ENCODE measurements at places on chromosomes 7 and 10.
A peak's percentile ranks its signal among the peaks of the same experiment; 100 is the strongest.

DNA sequence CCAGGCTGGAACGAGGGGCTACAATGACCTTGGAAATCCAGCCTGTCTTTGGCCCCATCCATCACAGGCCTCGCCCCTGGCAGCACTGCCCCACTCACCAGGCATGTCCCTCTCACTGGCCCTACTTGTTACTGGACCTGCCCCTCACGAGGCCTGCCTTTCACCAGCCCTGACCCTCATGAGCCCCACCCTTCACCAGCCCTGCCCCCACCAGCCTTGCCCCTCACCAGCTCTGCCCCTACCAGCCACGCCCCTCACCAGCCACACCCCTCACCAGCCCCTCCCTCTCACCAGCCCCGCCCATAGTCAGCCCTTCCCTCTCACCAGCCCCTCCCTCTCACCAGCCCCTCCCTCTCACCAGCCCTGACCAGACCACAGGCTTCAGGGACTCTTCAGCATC is 57.8 kb downstream of the COL26A1 start:
- DNase-seq, result no peak

DNA sequence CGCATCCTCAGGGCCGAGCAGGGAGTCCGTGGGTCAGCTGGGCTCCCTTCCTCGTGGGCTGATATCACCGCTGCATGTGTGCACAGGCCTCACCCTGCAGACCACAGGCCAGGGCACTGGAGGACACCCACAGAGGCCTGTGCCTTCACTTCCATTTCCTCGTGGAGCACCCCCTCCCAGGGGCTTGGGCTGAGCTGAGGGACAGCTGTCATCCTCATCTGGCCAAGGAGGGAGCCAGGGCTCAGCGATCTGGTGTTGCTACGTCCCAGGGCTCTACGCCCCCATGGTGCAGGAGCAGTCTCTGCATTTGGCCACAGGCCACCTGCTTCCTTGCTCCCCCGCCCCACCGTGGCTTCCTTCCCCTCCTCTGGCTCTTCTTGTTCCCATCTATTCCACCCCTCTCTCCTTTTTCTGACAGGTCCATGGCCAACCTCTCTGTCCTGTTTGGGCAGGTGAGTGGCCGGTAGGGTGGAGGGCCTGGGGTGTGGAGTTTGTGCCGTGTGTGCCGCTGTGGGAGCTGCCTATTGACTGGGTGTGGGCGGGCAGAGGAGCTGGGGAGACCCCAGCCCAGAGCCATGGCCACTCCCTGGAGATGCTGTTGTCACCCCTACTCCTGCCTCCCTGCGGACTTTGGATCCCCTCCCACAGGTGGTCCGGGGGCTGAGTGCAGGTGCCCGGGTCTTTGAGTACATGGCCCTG is 8.3 kb upstream of the ASIC3 start:
- DNase-seq, result no peak

DNA sequence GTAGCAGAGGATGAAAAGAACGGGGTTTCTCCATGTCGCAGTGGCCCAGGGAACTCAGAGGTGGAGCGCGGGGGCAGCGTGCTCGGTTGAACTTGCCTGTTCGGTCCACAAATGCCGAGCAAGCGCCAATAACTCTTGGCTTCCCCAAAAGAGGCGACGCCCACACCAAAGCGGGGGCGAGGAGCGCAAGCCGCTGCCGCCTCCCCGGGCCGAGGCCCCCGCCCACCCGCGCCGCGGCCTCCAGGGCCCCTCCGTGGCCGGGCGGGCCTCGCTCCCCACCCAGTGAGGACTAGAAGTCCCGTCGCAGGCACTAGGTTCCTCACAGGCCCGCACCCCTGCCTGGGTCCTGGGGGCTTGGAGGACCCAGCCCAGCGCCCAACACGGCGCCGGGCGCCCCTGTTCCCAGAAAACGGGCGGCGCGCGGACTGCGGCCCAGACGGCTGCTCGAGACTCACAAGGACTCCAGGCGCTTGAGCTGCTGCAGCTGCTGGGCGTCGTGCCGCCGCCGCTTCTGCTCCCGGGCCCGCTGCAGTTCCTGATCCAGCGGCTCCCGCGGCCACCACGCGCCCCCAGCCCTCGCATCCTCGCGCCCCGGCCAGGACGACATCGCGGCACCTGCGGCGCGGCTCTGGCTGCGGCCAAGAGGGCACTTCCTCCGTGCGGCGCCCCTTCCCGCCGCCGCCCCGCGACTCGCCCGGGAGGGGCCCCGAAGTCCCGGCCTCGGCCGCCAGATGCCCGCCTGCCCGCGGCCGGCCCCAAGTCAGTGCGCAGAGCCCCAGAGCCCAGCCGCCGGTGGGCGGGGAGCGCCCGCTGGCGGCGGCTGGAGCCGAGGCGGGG is 14.6 kb upstream of the FKBP9 start:
- peak; percentile 78 for DNase-seq

- peak; percentile 22 for DNase-seq
Measured at GRCh38 chr7:23106823-23107663, 1.5 kb downstream of the KLHL7 start.

DNA sequence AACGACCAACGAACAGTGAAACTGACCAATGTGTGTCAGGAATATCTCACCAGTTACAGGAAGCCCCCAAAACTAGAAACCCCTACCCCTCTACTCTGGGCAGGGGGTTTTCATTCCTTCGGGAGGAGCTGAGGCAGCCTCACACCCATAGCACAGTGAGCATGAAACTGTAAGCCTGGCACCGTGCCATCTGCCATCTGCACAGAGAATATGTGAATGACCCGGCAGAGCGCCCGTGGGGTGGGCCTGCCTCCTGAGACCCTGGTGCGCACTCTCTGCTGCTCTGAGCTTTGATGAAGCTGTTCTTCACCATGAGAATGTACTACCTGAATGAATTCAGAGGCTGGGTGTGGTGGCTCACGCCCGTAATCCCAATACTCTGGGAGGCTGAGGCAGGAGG is 27.1 kb downstream of the DAGLB start:
- no peak for DNase-seq

DNA sequence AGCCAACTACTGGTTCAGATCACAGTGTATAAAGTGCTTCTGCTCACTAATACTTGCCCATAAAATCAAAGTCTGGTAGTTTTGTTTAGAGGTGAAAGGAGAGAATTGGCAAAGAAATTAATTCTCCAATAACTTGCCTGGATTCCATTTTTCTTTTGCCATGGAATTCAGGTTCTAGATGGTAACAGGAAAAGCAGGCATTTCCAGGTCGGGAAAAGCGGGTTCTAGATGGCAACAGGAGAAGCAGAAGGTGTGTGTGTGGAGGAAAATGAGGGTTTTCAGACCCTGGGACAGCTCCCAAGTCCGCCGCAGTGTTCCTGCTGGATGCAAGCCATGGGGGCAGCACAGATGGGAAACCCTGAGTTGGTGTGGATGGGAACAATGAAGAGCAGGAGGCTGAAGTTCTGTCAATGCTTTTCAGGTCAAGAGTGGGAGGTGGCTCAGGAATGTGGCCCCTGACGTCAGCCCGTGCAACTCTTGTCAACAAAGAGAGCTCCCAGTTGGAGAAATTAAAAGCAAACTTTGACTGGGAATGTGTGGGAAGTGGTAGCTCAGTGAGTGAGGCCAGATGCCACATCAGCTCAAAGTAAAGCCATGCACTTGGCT is 696.7 kb downstream of the LRMDA start:
- DNase-seq, result no peak

DNA sequence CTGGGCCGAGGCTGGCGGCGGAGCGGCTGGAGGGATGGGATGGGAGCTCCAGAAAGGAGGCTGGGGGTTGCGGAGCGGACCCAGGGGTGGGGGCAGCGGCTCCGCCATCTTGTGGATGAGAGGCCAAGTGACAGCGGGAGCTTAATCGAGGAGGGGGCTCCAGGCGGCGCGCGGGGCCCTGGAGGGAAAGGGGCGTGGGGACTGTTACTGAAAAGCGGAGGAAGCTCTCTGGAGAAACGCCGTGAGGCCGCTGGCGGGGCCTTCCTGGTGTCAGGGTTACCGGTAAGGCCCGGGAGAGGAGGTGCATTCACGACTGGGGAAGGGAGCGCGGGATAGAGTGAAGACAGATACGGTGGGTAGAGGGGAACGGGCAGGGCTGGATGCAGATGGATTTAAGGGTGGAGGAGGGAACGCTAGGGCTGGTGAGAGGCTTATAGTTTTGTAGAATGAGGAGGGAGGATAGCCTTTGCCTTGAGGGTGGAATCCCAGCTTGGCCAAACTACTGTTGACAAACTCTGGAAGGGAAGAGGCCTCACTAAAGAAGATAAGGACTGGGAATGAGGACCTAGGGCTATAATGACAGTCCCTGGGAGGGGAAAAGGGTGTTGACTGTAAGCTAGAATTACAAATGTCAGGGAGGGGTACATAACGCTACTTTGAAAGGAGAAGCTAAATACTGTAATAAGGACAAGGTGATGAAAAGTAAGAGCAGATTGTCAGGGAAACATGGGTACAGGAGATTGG is 535 bp downstream of the BTRC start:
- DNase-seq, result peak; percentile 56

Measured in astrocyte of the spinal cord (primary cell).